ENCODE measurements at places on chromosomes 12 and 14. TPM values are rescaled to one million over a fixed set of nuclear protein-coding genes. Genes with fewer than 3 reads are reported as not detected.
A peak's percentile ranks its signal among the peaks of the same experiment; 100 is the strongest.

DNA sequence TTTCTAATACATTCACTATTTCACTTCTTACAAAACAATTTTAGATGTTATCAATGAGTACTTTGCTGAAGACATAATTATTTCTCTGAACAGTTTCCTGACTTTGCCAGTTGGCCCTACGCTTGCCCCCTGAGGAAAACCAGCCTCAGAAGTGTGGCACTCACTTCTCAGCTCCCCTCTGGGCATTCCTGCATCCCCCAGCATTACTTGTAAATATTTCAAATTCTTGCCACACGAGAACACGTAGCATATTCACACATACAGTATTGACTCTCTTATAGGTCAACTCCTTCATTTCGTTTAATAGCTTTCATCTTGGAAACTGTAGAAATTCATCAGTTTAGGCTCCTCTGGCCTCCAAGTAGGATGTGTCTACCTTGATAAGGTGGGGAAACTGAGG, 65.2 kb downstream of the OTX2 start:
- no peak for DNase-seq

DNA sequence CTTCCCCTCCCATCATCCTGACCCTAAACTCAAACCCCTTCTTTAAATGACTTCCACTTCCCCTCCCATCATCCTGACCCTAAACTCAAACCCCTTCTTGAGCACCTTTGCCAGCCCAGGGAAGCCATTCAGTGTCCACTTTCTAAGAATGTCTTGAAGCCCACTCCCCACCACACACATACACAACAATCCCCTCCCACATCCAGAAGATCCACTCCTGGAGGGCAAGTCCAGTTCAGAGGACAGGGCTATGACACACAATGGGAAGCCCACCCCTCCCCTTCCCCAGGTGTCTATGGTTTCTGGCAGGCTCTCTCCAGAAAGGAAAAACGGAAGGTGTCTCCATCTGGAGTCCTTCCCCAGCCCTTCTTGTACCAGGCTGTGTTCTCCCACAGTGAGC, 117.1 kb downstream of the KCNA5 start:
- no peak for DNase-seq

- DNase-seq: no peak
Observed at GRCh38 chr12:77855548-77855947, 24.9 kb downstream of the NAV3 start.

- no peak for DNase-seq
Observed at GRCh38 chr12:131857908-131858850, 30.0 kb downstream of the MMP17 start.

GRCh38 chr12:88235183-88235833, 93.2 kb downstream of the TMTC3 start:
- DNase-seq: no peak

- DNase-seq: no peak
Observed at GRCh38 chr12:68189821-68190242, 30.3 kb upstream of the IFNG start.

GRCh38 chr12:91630596-91631293, 448.1 kb upstream of the DCN start:
- no peak for DNase-seq

DNA sequence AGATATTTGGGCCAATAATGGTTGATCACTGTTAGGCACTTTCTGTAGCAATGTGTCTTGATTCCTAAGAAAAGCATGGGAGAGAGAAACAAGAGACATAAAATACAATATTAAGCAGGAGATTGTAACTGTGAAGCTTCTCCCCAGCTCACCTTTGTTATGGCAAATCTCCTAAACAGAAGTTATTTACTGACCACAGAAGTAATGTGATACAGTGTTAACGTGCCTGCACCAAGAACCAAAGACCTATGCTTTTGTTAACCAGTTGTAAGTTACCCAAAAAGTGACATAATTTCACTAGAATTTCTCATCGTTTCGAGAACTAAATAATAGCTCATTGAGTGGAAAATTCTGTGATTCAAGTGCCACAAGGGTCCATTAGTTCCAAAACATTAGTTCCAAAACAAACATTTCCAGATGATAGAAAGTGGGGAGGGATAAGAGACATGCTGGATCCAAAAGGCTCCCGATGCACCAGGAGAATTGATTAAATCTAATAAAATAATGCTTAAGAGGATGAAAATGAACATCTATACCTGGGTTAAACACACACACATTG, 14.3 kb downstream of the RERG start:
- no peak for DNase-seq

- DNase-seq: no peak
Observed at GRCh38 chr14:28761438-28762291, 4.9 kb upstream of the FOXG1 start.

DNA sequence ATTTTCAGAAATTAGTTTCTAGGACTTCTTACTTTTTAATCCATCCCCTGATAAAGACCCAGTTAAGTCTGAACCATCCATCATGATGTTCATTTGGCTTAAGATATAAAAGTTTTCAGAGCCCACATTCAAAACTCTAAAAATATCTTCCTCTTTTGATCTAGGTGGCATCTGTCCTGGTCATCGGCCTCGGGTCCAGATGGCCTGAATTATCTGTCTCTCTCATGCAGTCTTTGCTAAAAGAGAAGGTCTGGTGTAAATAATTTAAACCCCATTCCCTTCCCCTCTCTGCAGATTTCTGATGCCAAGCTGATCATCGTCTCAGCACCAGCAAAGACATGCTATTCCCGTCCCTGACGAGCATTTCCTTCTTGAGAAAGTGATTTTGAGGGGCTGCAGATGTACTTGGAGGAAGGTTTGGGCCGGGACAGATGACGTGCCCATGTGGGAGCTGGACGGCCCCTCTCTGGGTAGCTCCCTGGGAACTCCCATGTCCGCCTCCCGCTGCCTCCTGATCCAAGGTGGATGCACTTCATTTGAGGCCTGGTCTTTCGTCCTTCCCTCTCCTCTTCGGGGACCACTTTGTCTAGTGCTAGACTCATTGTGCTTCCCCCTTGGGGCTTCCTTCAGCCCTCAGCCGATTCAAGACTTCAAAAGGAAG, 173.0 kb upstream of the PRMT8 start:
- DNase-seq: peak; percentile 47

GRCh38 chr12:59386236-59386635, 209.6 kb upstream of the SLC16A7 start:
- no peak for DNase-seq

DNA sequence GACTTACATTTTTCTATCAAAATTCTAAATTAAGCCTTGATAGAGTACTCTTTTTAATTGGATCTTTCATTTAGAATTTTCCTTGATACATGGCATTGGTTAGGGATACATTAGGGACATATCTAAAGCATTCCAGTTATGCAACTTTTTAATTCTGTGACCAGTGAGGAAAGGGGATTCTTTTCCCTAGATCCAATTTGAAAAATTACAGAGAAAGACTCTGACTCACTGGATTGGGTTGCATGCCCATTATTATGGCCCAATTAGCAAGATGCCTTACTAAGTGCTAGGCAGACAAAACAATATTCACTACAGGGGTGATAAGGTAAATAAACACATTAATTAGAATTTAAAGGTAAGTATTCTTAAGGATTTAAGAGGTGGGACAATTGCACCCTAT, 5.2 kb upstream of the RAD52 start:
- DNase-seq: no peak

DNA sequence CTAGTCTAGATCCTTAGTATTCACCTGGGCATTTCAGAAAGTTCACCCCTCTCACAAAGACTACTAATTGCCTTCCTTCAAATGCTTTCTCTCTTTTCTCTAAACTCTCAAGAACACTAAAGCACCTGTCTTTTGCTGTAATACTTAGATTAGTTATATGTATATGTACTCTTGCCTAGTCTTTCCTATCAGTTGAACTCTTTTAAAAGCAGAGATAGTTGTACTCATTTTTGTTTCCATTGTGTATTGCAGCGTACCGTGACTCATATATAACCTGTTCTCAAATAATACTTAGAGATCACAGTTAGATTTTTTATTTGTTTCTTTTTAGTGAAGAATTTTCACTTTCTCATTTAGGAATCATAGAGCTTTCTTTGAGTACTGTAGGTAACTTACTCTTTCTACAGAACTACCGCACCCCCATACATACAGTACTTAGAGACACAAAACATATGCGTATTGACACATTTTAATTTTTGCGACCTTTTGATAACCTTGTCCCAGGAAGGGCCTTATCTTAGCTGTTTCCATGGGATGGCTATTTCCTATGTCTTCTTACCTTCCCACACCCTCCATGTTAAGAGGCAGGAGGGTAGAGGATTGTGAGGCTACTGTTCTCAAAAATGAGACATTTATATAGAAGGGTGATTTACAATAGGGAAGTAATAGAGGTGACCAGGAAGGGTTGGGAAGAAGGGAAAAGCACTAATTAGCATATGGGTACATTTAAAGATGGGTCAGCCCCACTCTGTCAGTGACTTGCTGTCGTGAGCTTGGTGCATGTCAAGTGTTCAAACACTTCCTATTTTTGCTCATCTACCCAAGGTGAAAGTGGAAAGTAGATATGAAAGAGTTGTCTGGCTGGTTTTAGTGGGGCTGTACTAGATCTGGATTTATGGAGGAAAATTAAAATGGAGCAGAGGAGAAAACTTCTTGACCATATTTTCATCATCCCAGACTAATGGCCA, 74.3 kb downstream of the PLEKHA5 start:
- no peak for DNase-seq

DNA sequence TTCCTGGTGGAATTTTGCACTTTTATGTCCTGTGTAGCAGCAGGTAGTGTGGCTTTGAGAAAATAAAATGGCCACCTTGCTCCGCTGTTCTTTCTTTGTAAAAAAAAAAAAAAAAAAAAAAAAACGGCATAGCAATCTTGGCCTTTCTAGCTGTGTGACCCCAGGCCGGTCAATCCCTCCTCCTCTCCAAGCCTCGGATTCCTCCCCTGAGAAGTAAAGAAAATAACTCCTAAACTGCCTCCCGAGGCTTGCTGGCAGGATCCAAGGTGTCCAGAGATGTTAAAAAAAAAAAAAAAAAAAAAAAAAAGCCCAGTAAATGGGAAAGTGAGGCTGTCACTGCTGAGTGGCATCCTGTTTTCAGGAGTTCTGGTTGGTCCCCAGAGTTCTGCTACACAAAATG, 23.9 kb upstream of the MAP1LC3B2 start:
- peak; percentile 15 for DNase-seq

DNA sequence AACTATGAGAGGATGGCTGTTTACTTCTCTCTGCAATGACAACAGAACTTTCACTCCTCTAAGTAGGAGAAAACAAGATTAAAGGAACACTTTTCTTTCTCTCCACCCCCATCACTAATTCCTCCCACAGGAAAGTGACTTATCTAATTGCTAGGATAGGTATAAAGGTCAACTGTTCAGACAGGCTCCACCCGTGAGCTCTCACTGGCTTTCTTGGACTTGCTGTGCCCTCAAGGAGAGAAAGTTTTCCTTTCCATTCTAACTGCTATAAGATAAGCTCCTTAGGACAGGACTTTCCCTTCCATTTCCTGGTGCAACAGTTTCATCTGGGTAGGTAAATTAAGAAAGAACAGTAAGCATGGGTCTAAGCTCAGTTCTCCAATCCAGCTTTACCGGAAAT, 4.8 kb downstream of the SLC41A2 start:
- DNase-seq: no peak

DNA sequence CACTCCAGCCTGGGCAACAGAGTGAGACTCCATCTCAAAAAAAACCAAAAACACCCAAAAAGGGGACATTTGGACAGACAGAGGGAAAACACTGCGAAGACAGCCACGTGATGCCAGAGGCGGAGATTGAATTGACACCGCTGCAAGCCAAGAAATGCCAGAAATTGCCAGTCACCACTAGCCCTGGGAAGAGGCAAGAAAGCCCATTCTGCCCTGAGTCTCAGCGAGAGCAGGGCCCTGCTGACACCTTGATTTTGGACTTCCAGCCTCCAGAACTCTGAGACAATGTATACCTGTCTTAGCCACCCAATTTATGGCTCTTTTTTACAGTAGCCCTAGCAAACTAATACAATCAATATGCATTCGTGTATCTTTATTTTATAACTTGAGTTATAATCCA, 7.4 kb upstream of the IGFBP6 start:
- DNase-seq: no peak

- no peak for DNase-seq
Observed at GRCh38 chr14:103489621-103490020, 33.0 kb downstream of the CKB start.

DNA sequence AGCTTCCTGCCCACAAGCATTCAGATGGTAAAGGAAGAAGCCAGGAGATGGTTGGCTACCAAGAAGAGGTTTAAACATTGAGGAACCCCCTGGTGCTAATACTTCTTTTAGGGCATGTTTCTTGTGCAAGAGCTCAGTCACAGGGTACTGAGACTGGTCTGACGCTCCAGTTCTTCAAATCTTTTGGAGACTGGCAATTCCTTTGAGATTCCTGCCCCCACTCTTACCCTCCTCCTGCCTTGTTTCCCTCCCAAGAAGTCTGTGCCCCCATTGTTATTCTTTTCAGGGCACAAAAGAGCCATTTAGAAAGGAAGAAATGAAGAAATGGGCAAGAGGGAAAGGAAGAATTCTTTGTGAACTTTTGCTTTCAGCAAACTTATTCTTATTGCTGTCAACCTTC, 11.8 kb downstream of the A2ML1 start:
- DNase-seq: no peak

DNA sequence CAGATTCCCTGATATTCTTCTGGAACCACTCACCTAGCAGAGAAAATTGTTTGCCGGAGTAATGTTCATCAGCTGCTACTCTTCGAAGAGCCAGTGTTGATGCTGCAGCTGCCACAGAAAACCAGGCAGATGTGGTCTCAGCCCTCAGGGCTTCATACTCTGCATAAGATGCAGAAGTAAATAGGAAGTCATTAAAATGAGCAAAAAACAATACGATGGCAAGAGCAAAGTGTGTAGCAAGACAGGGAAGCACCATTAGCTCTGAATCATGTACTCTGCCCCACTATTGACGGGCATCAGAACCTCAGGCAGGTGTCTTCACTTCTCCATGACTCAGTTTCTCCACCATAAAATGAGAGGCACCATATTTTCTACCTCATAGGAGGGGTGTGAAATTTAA, 991.6 kb upstream of the TMEM132C start:
- DNase-seq: no peak

GRCh38 chr12:58719161-58719560, 201.1 kb downstream of the LRIG3 start:
- no peak for DNase-seq

GRCh38 chr14:23137192-23137812, 18.2 kb upstream of the CEBPE start:
- peak; percentile 32 for DNase-seq

GRCh38 chr12:100656141-100656540, 82.7 kb downstream of the GAS2L3 start:
- no peak for DNase-seq

Gene KRT83
- not detected for total RNA-seq

Gene ZNF641
- total RNA-seq: 34.1 TPM

Gene TMEM121
- total RNA-seq: 12.5 TPM

Gene VRK1
- total RNA-seq: 34.8 TPM

Gene TAS2R19
- total RNA-seq: 26.3 TPM

Gene RTL1
- total RNA-seq: under 0.01 TPM

Gene RDH5
- total RNA-seq: 8.6 TPM

Gene TMPRSS12
- total RNA-seq: not detected

Gene RND1
- 10.8 TPM for total RNA-seq

Gene FAM186B
- total RNA-seq: 0.18 TPM

Gene ENDOU
- total RNA-seq: not detected

Gene ANG
- total RNA-seq: 1.5 TPM

Gene EIF2S3B
- 1.1 TPM for total RNA-seq

Gene EGLN3
- total RNA-seq: 9.2 TPM

Gene ANO2
- 17.1 TPM for total RNA-seq

Gene NELL2
- total RNA-seq: 554 TPM
